ENCODE measurements at places on chromosomes 11 and 22.
A peak's percentile ranks its signal among the peaks of the same experiment; 100 is the strongest.

- DNase-seq, result peak; percentile 7
Measured at GRCh38 chr22:48576333-48577013, 1251.2 kb downstream of the BRD1 start.

DNA sequence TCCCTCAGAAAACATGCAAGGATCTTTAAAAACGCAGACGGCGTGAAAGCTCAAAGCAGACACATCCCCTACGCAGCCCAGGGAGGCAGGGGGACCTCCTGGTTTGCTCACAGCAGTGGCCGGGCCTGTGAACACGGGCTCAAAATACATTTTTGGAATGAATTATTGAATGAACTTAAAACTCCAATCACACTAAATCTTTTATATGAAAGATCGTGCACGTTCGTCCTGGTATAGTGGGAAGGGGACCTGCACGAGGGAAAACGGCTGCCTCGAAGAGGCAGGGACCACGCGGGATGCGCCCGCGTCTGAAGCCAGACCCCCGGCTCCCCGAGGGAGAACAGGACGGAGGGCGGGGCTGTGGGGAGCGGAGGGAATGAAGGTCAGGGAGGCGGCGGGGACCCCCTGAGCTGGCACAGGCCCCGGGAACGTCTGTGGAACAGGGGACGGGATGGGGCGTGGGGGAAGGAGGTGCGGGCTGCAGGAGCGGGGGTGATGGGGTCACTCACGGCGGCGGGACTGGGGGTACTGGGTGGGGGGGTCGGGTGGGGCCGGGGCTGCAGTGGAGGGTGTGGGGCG, 1.3 kb upstream of the PANX2 start:
- DNase-seq, result no peak

GRCh38 chr22:37599153-37599552, 9.5 kb upstream of the GGA1 start:
- no peak for DNase-seq

GRCh38 chr11:7490535-7490934, 5.2 kb downstream of the OLFML1 start:
- peak; percentile 13 for DNase-seq

- DNase-seq, result no peak
Measured at GRCh38 chr11:45374130-45374529, 88.0 kb upstream of the SYT13 start.

- DNase-seq, result peak; percentile 87
Measured at GRCh38 chr11:106733635-106734034, 284.6 kb downstream of the GUCY1A2 start.

GRCh38 chr11:95883381-95883780, 40.5 kb downstream of the MTMR2 start:
- no peak for DNase-seq

GRCh38 chr11:116466801-116467200, 306.0 kb downstream of the BUD13 start:
- DNase-seq, result peak; percentile 14

Measured in fibroblast of upper back skin (primary cell).